Esophagus mucosa (tissue), 1 donor: ENCODE measurements at places on chromosomes 13 and 19. TPM values are rescaled to one million over a fixed set of nuclear protein-coding genes. Genes with fewer than 3 reads are reported as not detected.

Gene IZUMO1
- 1.3 TPM for total RNA-seq

Gene ZNF99
- total RNA-seq = not detected

Gene BLOC1S3
- total RNA-seq = 8.8 TPM

Gene ZNF83
- 10.7 TPM for total RNA-seq

Gene SARS2
- total RNA-seq = 24.1 TPM

Gene SIGLEC14
- 0.80 TPM for total RNA-seq

Gene BRSK1
- 0.28 TPM for total RNA-seq

Gene C5AR2
- 1.7 TPM for total RNA-seq

Gene SDHAF1
- 10.2 TPM for total RNA-seq

Gene MISP
- 0.40 TPM for total RNA-seq

Gene CARM1
- 40.3 TPM for total RNA-seq

Gene ZNF541
- 0.08 TPM for total RNA-seq

Gene RXFP2
- total RNA-seq = not detected

Gene PSG5
- total RNA-seq = not detected

Gene SRRM5
- total RNA-seq = 0.12 TPM

Gene NUP58
- total RNA-seq = 27.4 TPM

Gene CYP2A6
- 0.24 TPM for total RNA-seq

Gene FAAP24
- 3.8 TPM for total RNA-seq

Gene CRB3
- total RNA-seq = 37.3 TPM

Gene TMPRSS9
- total RNA-seq = not detected

Gene ATP12A
- 0.24 TPM for total RNA-seq

Gene ALG11
- 16.7 TPM for total RNA-seq

Gene CYSLTR2
- 0.24 TPM for total RNA-seq

Gene IFT88
- 4.4 TPM for total RNA-seq

Gene CPB2
- total RNA-seq = not detected

Gene GNG7
- total RNA-seq = 0.68 TPM

Gene COL4A2
- 30.8 TPM for total RNA-seq

Gene GSX1
- total RNA-seq = not detected

Gene CACNG8
- not detected for total RNA-seq

Gene IQCN
- total RNA-seq = 0.56 TPM

Gene TPTE2
- not detected for total RNA-seq

Gene APOE
- total RNA-seq = 5.7 TPM

Gene APOC1
- 4.7 TPM for total RNA-seq

Gene LYPD4
- total RNA-seq = not detected

Gene FDX2
- total RNA-seq = 11.3 TPM

Gene DHDH
- 1.2 TPM for total RNA-seq

Gene NANOS3
- not detected for total RNA-seq

Gene KLHL1
- not detected for total RNA-seq

Gene FREM2
- 0.40 TPM for total RNA-seq

Gene ZNF433
- total RNA-seq = 4.0 TPM

Gene CFAP97D2
- total RNA-seq = not detected

Gene ICAM1
- total RNA-seq = 3.5 TPM

Gene THAP8
- total RNA-seq = 3.0 TPM

Gene DENND1C
- total RNA-seq = 1.3 TPM

Gene SULT2A1
- not detected for total RNA-seq

Gene C13orf46
- 0.08 TPM for total RNA-seq
